ENCODE measurements at places on chromosomes 1 and 21.

GRCh38 chr1:72140222-72140621 is 142.1 kb downstream of the NEGR1 start:
- DNase-seq: no peak

DNA sequence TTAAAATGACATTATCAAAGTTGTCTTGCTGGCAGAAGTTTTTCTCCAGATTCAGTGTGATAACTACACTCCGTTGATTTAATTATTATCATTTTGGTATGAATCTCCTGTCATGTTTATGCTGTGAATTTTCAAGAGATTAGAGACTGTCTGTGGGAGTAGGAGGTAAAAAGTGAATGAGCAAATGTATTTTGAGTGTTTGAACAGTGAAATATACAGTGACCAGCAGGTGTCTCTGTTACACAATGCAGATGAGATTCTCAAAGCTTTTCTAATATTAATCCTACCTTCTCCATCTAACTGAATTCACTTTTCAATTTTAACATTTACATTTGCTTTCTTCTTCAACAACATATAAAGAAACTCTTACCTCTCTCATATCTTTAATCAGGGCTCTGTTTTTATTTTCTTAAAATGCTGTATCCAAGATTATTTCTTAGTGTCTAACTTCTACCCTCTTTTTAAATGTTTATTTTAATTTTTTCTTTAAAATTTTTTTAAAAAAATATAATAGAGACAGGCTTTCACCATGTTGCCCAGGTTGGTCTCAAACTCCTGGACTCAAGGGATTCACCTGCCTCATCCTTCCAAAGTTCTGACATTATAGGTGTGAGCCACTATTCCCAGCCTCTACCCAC is 20.9 kb upstream of the HSPA13 start:
- no peak for DNase-seq

DNA sequence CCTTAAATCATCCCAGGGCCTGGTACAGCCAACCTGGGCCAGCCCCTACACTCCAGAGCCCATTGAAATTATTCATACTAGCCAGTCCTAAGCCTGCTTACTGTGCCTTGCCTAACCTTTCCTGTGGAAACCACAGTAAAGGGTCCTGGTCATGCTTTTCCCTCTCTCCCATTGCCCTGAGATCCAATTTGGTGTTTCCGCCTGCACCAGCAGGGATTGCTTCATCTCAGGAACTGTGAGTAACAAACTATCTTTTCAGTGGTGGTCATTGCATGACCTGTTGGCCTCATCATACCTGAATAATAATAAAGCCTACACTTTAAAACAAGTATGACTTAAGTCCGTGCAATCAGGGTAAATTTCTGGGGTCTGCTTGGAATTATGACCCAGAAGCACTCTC is 18.7 kb upstream of the GALNT2 start:
- no peak for DNase-seq

DNA sequence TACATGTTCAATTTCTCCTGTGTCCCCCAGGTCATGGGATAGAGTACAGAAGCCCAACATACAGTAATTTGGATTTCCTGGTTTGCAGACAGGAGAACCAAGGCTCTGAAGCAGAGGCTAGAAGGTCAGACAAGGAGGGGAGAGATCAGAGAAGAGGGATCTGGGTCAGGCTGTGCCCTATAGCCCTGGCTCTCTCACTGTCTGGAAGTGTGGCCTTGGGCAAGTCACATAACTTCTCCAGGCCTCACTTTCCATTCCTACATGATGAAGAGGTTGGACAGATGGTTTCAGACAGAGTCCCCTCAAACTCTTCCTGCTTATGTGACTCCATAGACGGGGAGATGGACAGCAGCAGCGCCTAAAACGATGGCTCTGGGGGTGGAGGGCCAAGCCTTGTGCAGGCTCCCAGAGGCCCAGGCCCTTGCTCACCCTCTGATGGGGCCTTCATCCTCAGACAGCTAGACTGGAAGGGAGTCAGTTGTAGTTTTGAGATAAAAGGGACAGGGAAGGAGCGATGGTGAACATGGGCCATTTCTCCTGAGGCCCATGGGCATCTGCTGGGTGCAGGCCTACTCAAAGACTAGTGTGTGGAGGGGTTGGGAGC is 2.9 kb downstream of the TRIM62 start:
- DNase-seq: no peak

GRCh38 chr1:209513226-209513625 is 70.3 kb upstream of the CAMK1G start:
- DNase-seq: no peak

GRCh38 chr1:201641524-201642253 is 102.8 kb downstream of the NAV1 start:
- no peak for DNase-seq

DNA sequence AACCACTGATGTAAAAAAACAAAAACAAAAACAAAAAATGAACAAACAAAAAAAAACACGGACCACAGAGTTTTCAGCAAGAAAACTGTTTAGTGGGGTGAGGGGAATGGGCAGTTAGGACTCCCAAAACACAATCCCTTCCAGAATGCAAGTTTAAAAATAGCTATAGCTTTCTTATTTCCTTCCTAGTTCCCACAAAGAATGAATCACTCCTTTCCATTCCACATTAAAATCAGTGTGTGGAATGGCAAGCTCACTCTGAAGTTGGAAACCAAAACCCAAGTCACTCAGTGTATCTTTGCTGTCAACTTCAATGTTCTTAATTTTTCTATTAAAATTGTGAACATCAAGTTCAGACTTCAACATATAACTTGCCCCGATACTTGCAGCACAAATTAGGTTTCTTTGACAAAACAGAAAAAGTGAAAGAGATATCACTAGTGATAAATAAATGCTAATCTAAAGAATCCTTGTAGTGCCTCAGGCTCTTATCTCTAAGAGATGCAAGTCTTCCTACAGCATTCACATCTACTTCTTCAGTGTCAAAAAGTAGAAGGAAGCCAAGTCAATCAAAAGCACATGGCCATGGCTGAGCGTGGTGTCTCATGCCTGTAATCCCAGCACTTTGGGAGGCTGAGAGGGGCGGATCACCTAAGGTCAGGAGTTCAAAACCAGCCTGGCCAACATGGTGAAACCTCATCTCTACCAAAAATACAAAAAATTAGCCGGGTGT is 45.5 kb downstream of the TOR3A start:
- no peak for DNase-seq

- DNase-seq: no peak
These were observed 3.0 kb upstream of the PDC start for GRCh38 chr1:186463926-186464325.

- no peak for DNase-seq
These were observed 1.8 kb downstream of the ATP2B4 start for GRCh38 chr1:203628201-203629015.

- DNase-seq: no peak
These were observed 52.0 kb downstream of the SLX9 start for GRCh38 chr21:44991538-44992483.

GRCh38 chr1:222897527-222898190 is 82.8 kb downstream of the DISP1 start:
- no peak for DNase-seq

DNA sequence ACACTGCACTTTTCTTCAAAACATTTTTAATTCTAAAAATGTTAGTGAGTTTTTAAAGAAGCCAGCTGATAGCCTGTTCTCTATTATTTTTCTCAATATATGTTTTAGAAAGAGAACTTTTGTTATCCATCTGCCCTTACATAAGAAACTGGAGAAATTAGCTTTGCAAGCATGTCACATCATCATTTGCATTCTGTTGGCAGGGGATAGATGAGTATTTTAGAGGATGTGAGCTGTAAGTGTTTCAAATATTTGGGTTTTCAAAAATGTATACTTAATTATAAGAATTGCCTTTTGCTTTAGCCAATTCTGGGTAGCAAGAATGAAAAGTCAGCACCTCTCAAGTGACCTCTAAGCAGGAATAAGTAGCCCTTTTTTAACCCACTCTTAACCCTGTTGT is 7.4 kb downstream of the NFIA start:
- no peak for DNase-seq

- DNase-seq: no peak
These were observed 173.7 kb upstream of the COA6 start for GRCh38 chr1:234199476-234200127.

Data from stimulated activated CD4-positive, alpha-beta T cell treated with anti-CD3 and anti-CD28 coated beads, TNF-alpha, amount 100 ng/mL, for 1 hour (primary cell).